ENCODE measurements at places on chromosomes 7 and 10.

DNA sequence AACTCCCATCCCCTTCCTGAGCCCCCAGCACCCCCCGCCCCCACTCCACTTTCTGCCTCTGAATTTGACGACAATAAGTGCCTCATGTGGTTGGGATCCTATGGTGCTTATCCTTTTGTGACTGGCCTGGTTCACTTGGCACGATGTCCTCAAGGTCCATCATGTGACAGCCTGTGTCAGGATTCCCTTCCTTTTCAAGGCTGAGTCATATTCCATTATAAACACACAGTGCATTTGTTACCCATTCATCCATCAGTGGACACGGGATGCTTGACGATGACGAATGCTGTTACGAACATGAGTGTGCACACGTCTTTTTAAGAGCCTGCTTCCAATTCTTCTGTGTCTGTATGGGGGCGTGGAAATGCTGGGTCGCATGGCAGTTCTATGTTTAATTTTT is 26.7 kb downstream of the SHH start:
- no peak for DNase-seq

DNA sequence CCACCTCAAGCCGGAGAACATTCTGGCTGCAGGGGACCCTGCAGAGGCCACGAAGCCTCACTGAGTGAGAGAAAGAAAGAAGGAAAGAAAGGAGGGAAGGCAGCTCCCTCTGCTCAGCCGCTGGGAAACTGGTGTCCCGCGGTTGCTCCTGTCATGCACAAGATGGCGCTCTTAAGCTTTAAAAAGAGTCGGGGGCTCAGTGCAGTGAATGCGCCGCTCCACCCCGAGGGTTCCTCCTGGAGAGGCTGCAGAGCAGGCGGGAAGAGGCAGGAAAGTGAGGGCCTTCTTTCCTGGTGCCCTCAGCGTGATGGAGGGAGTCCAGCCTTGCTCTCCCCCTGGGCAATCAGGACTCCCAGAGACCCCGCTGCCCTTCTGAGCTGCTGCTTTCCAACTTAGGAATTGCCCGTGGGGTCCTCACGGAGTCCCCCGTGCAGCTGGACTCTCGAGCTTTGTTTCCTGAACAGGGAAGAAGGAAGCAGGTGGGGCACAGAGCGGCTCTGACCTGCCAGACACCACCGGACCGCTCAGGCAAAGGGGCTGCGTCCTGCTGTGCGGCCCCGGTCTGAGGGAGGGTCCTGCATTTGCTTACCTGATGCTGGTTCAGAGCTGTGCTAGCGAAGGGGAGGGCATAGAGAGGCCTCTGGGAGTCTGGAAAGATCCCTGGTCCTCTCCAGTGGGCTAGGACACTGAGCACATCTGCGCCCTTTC is 141.9 kb upstream of the MKI67 start:
- no peak for DNase-seq

- DNase-seq, result no peak
Measured at GRCh38 chr7:4550117-4550516, 132.0 kb upstream of the FOXK1 start.

DNA sequence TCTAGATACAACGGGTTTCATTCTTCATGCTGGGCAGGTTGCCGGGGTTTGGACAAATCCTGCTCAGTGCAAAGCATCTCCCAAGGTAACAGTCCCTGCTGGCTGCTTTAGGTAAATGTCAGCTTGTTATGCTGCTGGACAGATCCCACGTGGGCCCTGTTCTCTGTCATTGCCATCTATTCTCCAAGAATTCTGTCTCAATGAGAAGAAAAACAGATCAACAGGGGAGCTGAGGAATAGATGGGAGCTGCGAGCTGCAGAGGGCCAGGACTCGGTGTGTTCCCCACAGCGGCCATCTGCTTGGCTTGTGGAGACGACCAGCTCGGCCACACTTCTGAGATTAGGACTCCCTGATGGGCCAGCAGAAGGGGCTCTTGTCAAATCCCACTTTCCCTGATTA is 235.2 kb downstream of the DPP6 start:
- no peak for DNase-seq

- no peak for DNase-seq
Measured at GRCh38 chr7:156661637-156662036, 21.1 kb downstream of the RNF32 start.

DNA sequence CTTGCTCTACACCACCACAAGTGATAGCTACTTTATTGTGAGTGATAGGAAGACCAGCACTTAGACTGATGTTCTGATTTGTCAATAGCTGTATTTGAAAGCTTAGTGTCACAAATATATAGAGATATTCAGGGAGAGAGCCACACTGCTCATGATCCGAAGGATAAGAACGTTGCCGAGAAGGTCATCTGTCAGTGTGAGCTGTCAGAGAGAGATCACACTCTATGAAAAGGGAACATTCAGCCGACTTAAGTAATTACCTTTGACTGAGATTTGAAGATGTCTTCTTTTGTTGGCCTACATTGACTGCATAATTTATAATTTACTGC is 322.6 kb downstream of the TFEC start:
- DNase-seq, result no peak

DNA sequence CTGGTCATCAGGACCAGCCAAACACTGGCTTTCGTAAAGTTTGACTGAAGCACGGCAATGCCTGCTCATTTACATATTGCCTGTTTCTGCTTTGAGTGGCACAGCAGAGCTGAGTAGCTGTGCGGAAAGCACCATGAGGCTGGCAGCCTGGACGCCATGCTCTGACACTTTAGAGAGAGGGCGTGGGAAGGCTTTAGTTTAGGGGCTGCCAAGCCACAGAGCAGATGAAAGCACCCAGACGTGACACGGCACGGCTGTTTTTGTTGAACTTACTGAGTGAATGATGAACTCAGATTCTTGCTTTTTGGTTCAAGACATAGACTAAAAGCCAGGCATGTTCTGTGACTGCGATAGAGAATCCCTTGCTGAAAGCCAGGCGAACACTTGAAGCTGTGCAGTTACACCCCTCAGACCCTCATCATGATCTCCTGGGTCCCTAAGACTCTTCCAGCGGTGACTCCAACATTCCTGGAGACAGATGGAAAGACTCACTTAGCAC is 182.1 kb downstream of the ZMYND11 start:
- DNase-seq, result no peak

- no peak for DNase-seq
Measured at GRCh38 chr10:70559861-70560260, 42.7 kb downstream of the PRF1 start.

DNA sequence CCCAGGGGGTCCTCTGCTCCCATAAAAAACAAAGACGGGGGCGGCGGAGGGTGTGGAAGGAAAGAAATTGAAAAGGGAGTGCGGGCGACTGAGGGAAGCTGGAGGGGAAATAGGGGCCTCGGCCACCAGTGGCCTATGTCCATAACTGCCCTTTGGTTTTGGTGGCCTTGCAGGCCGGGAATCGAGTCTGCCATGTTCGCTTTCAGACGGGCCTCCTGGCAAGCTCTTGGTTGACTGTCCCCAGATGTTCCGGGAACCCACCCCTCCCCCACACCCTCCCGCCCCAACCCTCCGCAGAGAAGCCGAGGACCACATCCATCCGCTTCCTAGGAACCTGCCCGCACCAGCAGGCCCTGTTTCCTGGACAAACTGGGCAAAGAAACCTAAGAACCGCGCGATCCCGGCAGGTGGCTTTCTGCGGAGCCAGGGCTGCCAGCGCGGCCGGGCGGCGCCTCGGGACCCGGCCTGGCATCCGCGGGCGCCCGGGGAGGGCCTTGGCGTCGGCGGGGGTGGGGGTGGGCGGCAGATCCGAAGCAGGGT is 20.0 kb upstream of the GATA3 start:
- DNase-seq, result no peak

All from natural killer cell (primary cell).